Right ventricle myocardium superior (tissue), 1 donor: ENCODE measurements at places on chromosomes 3 and 15.
A peak's percentile ranks its signal among the peaks of the same experiment; 100 is the strongest.

GRCh38 chr3:46280105-46280797, 38.0 kb downstream of the CCR3 start:
- no peak for DNase-seq

GRCh38 chr3:40207796-40208195, 101.7 kb upstream of the EIF1B start:
- DNase-seq = no peak

DNA sequence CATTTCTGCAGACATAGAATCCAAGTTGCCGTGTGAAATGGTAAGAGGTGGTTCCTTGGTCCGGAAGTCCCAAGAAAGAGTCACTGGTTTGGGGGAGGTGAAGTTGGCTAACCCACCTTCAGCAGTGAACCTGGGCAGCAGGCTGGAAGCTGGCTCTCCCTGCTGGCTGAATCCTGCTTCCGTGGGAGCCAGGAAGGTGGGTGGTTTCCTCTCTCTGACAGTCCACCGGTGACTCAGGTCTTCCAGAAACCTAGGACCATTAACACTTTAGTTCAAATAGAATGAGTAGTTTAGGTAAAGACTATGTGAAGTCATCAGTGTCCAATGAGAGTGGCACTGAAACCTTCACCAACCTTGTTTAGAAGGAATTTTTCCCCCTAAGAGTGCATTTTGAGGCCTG, 87.4 kb upstream of the CACNA2D3 start:
- DNase-seq = no peak

GRCh38 chr3:59866076-59866475, 816.3 kb upstream of the CFAP20DC start:
- DNase-seq = no peak

DNA sequence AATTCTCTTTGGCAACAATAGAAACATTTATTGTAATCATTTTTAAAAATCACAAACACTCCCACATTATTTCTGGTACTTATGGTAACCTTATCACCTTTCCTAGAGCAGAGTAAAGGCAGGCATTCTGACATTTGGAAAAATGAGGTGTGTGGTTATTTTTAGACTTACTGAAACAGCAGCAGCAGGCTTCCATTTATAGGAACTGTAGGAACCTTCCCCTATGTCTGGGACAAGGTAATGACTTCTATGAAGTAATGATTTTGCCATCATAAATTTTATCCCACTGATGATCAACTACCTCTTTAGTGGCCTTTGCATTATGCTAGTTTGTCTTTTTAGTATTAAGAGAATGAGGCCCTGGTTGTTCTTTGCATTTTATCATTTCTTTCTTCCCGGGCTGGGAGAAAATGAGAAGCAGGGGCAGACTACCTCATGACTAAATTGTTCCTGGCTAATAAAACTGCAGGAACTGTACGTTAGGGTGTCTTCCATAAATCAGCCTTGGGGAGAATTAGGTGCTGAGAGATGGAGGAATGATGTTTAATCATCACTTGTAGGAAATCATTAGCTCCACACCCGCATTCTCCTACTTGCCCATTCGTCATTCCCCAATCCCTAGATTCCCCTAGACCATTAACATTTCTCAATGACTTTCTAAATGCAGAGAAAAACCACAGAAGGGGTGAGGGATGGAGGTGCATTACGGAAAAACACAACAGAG, 680.3 kb downstream of the AGBL1 start:
- no peak for DNase-seq

DNA sequence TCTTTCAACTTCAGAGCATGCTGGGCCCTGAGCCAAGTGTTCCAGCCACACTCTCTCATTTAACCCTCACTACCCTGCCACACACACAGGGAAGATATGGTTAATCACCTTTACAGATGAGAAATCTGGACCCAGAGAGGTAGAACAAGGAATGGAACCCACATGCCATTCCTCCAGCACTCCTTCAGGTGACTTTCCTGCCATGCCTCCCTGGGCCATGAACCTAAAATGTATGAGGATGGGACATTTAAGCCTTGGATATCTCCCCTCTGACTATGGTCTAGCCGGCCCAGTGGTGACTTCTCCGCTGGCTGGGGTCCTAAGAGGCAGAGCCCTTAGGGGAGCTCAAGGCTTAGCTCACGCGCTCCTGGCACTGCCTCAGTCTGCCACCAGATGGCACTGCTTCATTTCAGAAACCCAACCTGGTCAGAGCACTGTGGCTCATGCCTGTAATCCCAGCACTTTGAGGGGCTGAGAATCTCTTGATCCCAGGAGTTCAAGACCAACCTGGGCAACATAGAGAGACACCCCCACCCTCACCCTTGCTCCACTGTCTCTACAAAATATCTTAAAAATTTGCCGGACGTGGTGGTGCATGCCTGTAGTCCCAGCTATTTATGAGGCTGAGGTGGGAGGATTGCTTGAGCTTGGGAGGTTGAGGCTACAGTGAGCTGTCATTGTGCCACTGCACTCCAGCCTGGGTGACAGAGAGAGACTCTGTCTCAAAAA, 2.2 kb upstream of the DCAF1 start:
- peak; percentile 88 for DNase-seq

DNA sequence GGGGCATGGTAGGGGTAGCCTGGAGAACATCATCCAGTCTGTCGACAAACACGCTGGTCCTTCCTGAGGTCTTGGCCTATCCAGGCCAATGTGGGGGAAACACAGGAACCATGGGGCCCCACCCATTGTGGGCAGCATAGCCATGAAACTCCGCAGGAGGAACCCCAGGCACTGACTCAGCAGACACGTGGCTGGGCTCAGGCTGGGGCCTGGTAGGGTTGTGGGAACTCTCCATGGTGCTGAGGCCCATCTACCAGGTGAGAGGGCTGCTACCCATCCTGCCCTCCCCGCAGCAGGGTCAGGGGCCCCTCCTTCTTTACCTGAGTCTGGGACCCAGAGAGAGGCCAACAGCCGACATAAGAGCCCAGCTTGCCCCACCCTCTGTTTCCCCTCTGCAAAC, 22.6 kb upstream of the CACNA2D2 start:
- DNase-seq = peak; percentile 58

GRCh38 chr3:57538465-57538864, 5.7 kb downstream of the DNAH12 start:
- no peak for DNase-seq

DNA sequence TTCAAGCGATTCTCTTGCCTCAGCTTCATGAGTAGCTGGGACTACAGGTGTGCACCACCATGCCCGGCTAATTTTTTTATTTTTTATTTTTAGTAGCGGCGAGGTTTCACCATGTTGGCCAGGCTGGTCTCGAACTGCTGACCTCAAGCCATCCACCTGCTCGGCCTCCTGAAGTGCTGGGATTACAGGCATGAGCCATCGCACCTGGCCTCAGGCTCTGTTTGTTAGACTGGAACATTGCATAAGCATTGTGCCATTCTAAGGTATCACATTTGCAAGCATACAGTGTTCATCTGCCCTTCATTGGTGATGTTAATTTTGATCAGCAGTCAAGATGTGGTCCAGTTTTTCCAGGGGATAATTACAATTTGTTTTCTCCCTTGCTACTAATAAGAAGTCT, 43.0 kb downstream of the SQOR start:
- no peak for DNase-seq

GRCh38 chr3:28467414-28467813, 118.8 kb upstream of the AZI2 start:
- DNase-seq = no peak

DNA sequence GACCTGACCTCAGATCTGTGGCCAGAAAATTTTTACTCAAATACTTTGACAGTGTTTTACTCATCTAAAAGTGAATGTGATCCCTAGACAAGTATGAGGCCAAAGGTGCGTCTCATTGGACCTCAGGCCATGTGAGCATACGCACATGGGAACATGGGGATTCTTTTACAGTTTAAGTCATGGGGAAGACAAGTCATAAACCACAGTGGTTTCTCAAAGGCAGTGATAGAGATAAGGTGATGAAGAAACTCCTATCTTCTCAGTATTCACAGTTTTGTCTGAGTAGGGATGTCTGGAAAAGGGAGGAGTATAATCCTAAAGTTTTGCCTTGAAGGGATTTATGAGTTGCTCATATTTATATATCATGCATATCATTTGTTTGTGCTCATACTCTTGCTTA, 173.8 kb downstream of the FNDC3B start:
- no peak for DNase-seq

DNA sequence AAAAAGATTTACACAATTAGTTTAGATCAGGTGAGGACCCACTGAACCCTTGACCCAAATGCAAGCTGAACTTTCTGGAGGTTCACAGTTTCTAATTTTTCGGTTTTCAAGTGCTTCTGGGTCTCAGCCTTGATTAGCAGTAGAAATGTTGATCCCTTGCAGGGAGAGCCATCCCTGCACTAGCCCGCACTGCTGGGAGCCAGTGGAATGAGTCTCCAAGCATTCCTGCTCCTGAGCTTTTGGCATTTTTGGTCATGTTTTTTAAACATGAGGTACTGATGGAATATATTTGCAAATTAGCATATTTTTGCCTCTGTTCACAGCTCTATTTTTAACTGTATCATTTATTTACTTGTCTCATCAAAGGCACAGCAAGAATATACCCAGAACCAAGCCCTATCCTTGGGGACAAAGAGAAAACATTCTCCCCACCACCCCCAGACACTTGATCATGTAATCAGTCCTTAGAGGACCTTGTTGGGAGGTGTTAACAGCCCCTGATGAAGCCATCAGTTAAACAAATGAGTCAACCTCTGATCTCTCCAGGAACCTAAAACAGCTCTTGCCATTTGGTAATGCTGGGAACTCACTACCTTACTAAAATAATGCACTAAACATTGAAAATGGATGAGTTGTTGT, 119.0 kb upstream of the CTDSPL start:
- no peak for DNase-seq

DNA sequence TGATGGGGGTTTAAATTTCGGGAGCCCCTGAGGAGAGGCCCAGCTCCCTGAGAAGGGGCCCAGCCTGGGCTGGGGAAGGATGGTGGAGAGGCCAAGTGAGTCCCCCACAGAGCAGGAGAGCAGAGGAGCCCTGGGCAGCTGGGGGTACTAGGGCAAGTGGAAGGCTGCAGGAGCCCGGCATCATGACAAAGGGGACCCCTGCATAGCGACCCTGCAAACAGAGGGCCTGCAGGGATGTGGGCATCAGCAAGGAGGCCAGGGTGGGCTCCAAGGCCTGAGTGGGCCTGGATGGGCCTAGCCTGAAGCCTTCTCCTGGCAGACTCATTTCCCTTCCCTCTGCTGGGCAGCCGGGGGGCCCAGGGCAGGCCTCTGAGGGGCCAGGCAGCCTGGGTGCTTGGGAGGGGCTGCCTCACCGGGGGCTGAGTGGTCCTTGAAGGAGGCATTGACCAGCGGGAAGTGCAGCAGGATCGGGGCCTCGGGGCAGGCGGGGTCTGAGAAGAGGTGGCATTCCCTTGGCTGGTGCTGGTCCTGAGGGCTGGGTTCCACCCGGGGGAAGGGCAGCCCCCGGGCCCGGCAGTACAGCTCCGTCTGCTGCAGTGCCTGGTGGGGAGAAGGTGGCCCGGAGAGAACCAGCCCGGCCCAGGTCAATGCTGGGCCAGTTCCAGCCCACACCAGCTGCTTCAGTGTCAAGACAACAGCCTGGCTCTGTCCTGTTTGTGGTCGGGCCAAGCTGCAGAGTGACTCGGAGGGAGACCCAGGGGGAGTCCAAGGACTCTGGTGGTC, 24.7 kb downstream of the PLA2G4D start:
- no peak for DNase-seq

- no peak for DNase-seq
Observed at GRCh38 chr15:42447599-42447998, 43.3 kb downstream of the ZNF106 start.

- no peak for DNase-seq
Observed at GRCh38 chr3:100032243-100032642, 82.1 kb downstream of the FILIP1L start.

DNA sequence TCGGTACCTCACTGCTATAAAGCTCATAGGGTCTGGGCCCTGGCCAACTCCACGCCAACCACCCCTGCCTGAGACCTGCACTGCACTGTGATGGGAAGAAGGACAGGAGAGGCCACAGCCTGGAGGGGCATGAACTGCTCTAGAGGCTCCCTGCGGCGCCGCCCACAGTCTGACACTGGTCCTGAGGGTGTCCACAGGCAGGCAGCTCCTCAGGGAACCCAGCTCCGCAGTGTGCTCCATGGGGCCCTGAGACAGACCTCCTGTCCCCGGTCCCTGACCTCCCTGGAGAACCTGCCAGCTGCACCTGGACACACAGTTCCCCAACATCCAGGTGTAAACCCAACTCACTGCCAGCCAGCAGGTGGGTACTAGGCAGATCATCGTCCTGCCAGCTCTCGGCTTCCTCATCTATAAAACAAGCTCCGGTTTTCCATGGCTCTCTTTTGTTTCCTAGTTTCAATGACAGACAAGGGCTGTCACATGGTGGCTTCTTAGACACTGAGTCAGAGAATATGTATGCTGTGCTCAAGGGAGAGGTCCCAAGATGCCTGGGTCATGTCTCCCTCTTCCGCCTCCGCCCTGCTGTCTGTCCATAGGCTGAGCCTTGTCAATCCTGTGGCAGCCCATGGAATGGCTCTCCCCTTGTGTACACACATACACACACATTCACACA, 5.1 kb upstream of the HAPLN3 start:
- DNase-seq = no peak

DNA sequence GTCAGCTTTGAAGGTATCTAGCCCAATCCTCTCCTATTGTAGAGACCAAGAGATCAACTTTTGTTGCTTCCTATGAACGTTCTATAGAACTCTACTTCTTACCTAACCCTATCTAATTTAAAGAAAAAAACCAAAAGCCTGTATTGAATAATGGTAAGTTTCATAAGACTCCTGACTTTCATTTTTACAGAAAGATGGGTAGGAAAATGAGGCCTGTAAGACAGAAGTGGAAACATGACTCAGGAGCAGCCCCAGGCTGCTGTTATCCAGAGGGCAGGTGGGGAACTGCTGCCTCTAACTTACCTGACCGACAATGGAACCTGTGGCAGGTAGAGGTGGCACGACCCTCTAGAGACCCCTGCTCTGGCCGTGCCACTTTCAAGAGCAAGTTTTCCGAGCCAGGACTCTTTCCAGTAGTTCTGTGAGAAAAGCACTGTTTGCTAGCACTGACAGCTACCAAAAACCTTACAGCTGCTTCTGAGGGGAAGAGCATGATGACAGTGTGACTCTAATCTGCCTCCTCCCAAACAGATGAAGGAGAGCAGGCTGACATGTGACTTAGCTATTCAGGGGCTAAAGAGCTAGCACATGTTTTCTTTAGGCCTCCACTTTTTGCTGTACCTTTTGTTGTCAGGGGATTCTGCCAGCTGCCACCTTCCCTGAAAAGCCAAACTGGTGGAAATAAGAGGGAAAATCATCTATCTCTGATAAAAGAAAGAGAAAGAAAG, 17.5 kb downstream of the POPDC2 start:
- DNase-seq = no peak
